CD4-positive, alpha-beta T cell treated with Interleukin-10 for 1 hour (primary cell): ENCODE measurements at places on chromosomes 6 and 20.

DNA sequence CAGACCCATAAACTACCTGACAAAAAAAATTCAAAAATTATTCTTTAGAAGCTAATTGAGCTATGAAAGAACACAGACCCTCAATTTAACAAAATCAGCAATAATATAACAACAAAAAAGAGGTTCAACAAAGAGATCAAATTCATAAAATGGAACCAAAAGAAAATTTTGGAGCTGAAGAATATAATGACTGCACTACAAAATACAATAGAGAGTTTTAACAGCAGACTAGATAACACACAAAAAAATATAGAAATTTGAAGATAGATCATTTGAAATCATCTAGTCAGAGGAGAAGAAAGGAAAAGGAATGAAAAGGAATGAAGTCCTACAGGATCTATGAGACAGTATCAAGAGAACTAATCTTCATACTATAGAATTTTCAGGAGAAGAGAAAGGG is 422.1 kb downstream of the PAX1 start:
- DNase-seq = no peak

DNA sequence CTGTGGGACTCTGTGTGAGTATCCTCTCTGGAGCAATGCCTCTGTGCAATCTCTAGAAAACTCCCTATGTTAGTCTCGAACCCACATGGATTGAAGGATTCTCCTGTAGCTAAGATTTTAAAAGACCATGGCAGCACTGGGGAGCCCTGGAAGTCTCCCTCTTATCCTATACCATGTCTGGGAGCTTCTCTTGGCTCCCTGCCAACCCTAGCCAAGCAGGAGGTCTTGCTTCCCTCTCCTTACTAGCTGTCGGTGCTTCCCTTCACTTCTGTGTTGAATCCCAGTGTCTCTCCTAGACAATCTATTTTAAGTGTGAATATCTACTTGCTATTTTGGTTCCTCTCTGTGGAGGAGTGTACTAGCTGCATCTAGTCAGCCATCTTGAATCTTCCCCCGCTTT is 118.8 kb upstream of the NRN1 start:
- DNase-seq = no peak

DNA sequence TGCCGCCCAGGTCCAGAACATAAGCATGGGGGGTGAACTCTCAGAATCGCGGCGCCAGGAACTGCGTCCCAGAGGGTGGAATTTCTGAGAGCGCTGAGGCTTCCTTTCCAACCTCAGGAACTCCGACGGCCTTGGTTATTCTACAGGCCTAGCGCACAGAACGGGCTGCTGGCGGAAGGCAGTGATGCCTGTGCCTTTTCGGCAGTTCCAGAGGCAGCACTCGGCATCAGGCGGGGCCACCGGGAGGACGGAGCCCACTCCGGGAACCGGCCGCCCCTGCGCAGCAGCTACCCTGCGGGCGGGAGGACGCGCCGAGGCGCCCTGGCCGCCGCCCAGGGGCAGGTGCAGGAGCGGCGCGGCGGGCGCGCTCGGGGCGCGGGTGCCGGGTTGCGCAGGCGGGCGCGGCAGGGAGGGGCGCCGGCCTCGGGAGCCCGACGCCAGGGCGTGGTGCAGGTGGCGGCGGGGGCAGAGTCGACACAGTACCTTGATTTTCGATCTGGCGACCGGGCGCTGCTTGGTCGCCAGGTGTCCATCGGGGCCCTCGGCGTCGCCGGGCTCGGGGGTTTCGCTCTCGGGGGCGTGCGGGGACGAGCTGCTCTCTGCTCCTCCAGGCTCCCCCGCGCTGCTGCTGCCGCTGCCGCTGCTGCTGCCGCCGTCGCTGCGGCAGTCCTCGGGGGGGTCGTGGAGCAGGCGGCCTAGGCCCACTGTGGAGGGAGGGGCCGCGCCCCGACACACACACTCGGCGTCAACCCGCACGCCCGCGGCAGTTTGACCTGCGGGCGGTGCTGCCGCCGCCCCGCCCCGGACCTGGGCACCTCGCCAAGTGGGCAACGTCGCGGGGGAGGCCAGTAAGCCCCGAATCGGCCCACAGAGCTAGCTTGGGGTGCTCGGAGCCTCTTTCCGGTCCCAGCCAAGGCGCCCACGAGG is 1.3 kb downstream of the OVOL2 start:
- DNase-seq = no peak

DNA sequence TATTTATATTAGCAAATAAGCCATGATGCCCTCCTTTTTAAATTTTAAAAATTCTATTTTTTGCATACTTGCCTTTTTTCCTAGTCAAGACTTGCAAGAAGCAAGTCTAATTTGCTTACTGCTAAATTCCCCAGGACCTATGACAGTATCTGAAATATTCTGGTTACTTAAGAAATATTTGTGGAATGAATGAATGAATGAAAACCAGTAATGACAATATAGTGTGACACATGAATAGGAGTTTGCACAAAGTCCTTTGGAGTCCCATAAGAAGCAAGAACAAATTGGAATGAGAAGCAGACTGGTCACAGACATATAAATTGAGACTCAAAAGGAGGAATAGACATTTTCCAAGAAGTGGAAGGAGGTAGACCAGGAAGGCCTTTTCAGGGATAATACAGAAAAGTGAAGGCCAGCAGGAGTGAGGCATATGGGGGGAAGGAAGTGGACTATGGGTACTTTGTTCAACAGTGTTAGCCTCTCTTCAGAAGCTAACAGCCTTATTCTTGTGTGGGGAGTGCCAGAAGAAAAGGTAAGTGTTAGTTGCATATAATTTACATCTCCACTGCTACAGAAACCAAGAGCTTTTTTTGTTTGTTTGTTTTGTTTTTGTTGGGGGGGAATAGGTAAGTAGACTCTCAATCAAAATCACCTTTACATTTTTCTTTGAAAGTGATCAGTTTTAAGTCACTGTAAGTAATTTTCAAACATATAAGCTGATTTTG is 93.6 kb upstream of the FAM184A start:
- no peak for DNase-seq

DNA sequence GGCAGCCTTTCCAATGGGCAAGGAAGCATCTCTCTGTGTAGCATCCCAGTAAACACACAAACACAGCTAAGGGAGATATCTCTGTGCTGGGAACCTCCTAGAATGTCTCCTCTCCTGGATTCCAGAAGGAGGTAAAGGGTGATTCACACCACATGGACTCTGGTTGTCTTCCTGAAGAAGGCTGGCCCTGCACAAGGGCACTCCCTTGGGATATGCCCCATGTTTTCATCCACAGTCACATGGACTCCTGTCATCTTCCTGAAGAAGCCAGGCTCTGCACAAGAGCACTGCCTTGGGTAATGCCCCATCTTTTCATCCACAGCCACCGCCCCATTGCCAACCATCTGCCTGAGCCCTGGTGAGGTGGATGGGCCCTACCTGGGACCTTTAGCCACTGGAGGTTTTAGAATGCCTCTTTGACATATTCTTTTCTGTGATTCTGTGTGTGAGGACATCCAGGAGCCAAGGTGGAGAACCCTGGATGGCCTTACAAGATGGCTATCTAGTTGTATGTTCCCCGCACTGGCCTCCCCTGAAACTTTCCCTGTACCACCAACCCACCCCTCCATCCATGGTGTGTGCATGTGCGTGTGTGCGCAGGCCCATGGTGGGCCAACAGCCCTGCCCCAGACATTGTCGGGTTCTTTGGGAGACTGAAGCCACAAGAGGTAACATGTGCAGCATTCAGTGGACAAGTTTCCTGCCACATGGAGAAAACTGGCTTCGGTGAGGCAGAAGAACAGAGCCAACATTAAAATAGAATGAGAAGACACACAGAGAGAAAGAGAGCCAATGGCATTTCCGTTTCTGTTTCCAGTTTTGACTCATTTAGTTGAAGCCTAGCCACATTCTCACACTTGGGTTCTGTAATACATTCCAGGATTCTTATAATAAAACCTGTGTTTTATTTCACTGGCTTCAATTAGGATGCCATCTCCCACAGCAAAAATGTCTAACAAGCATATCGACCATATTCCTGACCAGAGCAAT is 110.2 kb upstream of the CST7 start:
- no peak for DNase-seq

GRCh38 chr20:24831232-24831631 is 117.8 kb upstream of the CST7 start:
- no peak for DNase-seq

DNA sequence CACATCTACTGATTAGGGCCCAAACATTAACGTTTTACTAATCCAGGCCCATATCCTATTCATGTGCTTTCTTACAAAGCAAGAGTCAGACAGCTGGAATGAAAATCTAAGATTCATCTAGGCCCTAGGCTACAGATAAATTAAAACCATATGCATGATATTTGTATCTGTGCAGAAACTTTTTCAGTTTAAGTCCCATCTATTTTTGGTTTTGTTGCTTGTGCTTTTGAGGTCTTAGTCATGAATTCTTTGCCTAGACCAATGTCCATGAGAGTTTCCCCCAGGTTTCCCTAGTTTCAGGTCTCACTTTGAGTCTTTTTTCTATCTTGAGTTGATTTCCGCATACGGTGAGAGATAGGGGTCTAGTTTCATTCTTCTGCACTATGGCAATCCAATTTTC is 20.2 kb downstream of the ADNP start:
- DNase-seq = no peak

DNA sequence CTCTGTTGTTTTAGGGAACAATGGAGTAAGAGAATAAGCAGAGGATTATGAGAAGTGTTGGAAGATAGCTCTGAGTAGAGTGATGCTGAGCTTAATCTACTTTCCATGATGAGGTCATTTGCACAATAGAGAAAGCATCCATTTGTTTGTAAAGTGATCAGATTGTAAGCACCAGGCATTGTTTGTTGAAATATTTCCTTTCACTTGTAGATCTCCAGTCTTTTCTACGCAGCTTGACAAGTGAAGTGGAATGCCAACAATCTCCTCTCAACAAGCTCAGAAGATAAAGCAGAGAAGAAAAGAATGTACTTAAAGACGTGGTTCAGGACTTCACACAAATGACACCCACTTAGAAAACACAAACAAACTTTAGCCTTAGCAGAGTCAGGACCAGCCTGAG is 80.1 kb upstream of the MARCKS start:
- no peak for DNase-seq

- DNase-seq = peak; percentile 71
Measured at GRCh38 chr6:87393026-87393622, 14.6 kb upstream of the CFAP206 start.

GRCh38 chr20:64105846-64106434 is 1.4 kb downstream of the NPBWR2 start:
- no peak for DNase-seq

GRCh38 chr6:12241493-12242175 is 48.5 kb upstream of the EDN1 start:
- DNase-seq = no peak
